ENCODE measurements at places on chromosomes 5 and 9.

GRCh38 chr5:157530226-157530972, 45.2 kb downstream of the ADAM19 start:
- DNase-seq: no peak

GRCh38 chr9:77601476-77602099, 46.5 kb downstream of the GNA14 start:
- DNase-seq: no peak

DNA sequence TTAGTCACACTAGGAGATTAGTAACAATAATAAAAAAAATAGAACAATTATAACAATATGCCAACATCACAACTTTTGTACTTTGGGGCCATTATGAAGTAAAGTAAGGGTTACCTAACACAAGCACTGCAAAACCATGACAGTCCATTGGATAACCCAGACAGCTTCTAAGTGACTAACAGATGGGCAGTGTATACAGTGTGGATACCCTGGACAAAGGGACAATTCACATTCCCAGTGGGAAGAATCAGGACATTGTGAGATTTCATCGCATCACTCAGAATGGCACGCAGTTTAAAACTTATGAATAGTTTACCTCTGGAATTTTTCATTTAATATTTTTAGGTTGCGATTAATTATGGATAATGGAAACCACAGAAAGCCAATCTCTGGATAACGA, 45.6 kb upstream of the JADE2 start:
- DNase-seq: no peak

DNA sequence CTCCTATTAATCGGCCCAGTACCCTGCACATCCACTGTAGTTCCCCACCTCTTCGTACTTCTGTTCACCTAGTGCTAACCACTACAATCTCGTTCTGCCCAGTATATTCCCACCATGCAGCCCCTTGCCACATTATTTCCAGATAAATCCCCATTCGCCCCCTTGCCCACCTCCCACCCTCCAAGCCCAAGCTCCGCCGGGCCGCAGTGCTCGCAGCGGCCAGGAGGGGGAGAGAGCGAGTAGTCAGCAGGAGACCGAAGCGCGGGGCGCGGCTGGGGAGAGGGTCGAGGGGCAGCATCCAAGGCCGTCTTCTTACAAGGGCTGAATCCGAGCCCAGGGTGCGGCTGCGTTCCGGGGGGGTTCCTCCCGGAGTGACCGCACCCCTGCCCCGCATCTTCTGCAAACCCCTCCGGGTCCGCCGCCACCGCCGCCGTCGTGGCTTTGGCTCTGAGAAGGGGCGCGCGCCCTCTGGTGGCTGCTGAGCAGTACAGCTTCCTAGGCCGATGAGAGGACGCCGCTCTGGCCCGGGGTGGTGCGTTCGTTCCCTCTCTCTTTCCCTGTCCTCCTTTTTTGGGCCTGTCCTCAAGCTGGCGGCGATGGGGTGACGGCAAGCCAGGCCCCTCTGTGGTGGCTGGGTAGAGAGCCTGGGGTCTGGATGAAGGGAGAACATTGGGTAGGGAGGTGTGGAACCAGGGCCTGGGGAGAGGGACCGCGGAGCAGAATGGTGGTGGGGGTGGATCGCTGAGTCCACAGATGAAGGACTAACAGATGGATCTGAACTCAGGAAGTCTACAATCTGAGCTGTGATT, 30.0 kb upstream of the PSD2 start:
- peak; percentile 91 for DNase-seq

- no peak for DNase-seq
These were observed 4.2 kb upstream of the ANXA2R start for GRCh38 chr5:43044181-43044914.

DNA sequence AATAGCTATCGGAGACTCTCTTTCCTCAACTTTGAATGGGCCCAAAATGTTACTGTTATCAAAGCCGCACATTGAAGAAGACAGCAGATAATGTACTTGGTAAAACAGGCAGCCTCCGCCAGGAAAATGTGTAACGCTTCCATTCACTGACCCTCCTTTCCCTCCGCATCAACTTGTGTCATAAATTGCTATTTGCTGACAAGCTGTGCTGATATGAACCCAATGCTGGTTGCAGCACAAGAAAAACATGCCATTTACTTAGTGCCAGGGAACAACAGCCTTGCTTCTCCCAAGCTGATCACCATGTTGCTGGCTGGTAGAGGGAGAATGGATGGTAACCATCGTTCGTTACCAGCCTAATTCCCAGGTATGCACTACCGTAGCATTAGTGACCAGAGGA, 162.6 kb upstream of the PPP1R2B start:
- DNase-seq: no peak

DNA sequence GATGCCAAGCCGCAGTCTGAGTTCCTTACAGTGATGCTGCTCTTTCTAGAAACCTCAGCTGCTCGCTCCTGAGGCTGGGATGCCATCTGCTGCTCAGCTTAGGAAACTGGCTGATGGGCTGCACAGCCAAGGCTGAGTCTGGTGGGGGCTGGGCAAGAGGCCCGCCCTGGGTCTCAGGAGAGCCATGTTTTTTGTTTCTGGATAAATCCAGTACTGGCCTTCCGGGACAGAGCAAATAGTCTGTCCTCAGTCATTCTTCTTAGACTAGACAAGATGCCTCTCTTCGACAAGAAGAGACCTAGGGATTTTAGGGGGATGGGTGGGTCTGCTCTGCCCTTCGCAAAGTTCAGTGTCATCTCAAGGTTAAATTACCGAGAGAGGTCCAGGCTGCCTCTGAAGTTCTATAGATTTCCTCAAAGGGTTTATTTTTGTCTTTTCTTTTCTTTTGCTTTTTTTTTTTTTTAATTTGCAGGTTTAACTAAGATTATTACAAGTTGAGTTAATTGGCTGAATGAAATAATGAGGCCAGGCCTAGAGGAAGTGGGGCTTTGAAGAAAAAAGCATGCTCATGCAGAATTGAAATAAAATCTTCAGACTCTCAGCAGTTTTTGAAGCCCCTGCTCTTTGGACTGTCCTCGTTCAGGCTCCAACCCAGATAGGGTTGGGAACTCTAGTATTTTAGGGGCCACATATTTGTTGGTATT, 30.6 kb upstream of the MATR3 start:
- DNase-seq: peak; percentile 68

GRCh38 chr9:127493592-127494303, 42.4 kb downstream of the LRSAM1 start:
- no peak for DNase-seq

DNA sequence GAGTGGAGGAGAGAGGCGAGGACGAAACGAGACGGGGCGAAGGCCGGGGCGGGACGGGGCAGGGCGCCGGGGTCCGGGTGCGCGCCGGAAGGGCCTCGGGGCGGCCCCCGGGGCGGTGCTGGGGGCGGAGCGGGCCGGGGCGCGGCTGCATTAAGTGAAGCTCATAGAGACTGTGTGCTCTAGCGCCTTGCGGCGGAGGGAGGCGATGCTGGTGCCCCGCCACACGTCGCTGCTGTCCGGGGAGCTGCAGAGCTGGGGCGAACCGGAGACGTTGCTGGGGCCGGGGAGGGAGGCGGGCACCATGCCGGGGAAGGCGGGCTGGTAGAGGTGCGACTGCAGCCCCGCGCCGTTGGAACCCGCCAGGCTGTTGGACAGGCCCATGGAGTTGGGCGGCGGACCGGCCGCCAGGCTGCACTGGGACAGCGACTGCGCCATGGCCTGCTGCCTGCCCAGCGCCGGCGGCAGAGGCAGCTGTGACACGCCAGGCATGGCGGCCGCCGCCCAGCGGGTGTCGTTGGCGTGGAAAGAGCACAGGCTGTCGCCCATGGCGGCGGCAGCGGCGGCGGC, 8.3 kb downstream of the OTP start:
- DNase-seq: peak; percentile 84
